NCI-H1105 (cell line): ENCODE measurements at places on chromosomes 3 and 15.

- DNase-seq, result no peak
These were observed 107.3 kb downstream of the HERC1 start for GRCh38 chr15:63726491-63726890.

GRCh38 chr3:175378348-175378747, 519.2 kb downstream of the NAALADL2 start:
- no peak for DNase-seq

DNA sequence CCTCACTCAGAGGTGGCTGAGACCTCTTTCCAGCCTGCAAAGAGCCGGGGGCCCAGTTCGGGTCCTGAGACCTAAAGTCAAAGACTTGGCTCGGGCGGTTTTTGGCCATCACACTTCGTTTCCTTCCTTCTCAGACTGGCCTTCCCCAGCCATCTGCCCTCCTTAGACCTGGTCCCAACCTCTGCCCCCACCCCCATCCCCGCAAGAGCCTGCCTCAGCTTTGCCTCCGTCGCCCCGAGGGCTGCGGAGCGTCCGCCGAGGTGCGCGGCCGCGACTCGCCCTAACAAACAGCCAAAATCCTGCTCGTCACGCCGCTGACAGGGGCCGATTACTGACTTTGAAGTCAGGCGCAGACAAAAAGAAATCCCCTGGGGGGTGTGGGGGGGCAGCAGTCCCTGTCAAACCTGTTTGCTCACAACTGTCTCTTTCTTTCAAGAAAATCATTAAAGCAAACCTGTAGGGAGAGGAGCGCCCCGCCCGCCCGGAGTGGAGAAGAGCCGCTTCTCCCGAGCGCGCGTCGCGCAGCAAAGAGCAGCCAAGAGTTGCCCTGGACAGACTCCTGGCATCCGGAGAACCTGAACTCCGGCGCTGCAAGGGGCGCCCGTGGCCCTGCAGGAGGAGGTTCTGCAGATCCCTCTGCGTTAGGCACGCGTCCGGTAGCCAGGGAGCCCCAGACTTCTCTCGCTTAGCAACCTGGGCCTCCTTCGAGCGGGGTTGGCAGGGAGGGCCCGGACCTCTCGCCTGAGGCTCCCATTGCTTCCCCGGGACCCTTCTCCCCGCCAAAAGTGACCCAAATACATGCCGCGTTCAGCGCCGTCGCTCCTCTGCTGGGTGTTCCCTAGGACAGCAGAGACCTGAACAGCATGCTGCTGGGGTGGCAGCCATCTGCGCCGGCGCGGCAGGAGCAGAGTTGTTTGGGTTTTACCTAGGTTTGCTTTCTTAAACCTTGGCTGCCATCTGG, 4.5 kb downstream of the SOX14 start:
- DNase-seq, result peak; percentile 43

DNA sequence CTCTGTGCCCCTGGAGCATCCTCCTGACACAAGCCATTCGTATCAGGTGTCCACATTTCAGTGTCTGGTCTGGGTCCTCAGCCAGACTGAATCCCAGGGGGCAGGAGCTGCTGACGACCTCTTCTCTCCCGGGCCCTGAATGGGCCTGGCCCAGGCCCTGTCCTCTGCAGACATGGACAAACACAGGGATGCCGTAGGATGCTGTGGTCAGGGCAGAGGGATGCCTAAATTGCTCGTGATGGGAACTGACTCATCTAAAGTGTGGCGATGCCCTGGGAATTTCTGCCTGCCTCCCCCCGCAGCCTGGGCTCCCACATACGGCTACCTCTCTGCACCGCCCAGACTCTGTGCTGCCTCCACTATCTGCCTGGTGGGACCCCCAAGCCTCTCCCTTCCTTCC, 58.5 kb upstream of the CTSH start:
- no peak for DNase-seq

DNA sequence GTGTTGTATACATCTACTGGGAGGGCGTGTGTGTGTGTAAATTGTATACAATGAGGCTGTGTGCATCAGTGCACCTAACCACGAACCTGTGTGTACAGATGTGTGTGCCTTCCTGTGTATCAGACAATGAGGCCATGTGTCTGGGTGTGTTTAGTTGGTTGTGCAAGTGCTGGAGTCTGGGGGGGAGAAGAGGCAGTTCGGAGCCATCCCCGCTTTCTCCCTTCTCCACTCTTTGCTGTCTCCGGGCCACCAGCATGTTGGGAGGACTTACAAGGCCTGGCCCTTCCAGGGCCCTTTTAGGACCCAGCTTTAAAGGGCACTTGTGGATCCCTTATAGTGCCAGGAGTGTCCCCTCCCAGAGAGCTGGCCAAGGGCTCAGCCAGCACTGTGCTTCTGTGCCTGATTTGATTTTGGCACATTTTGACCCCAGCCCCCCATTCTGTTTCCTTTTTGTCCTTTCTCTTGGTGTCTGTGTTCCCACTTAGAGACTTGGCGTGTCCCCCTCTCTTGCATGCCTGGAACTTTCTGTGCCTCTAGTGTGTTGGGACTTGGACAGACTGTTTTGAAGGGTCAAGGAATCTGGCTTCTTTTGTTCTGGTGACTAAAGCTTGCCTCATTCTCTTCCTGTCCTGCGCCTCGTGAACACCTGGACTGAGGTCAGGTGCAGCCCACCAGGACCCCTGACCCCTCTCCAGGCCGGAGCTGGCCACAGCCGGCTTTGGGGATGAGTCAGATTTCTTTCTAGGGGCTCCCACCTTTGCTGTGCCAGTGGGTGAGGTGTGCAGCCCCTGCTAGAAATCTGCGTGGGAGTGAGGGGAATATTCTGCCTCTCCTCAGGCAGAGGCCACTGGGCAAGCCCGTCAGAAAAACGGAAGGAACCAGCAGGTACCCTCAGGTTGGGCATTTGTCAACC, 1.5 kb downstream of the CTDSPL start:
- no peak for DNase-seq

- no peak for DNase-seq
These were observed 12.1 kb upstream of the FBLN2 start for GRCh38 chr3:13536832-13537231.

GRCh38 chr3:105315144-105315543, 51.6 kb upstream of the ALCAM start:
- no peak for DNase-seq

DNA sequence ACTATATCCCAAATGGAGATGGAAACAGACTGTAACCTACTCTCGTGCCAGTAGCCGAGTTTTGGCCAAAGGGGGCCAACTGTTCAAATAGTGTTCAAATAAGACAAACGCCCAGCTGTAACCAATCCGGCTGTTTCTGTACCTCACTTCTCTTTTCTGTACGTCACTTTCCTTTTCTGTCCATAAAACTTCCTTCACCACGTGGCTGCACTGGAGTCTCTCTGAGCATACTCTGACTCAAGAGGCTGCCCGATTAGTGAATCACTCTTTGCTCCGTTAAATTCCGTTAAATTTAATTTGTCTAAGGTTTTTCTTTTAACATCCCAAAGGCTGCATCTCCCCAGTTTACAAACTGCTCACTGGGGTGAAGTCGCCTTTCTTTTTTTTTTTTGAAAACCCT, 219.2 kb upstream of the P2RY1 start:
- no peak for DNase-seq

DNA sequence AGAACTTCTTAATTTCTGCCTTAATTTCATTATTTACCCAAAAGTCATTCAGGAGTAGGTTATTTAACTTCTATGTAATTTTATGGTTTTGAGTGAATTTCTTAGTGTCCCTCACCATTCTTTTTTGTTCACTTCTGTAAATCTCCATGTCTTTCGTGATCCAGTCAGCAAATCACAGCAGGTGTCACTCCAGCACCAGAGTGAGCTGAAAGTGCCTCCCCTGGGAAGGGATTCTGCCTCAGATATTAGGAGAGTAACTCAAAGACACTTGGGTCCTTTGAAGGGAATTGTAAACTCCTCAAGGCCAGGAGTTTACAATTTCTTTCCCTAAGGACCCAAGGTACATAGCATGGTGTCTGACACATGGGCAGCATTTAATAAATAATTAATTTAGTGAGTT, 207.6 kb upstream of the AZI2 start:
- no peak for DNase-seq

DNA sequence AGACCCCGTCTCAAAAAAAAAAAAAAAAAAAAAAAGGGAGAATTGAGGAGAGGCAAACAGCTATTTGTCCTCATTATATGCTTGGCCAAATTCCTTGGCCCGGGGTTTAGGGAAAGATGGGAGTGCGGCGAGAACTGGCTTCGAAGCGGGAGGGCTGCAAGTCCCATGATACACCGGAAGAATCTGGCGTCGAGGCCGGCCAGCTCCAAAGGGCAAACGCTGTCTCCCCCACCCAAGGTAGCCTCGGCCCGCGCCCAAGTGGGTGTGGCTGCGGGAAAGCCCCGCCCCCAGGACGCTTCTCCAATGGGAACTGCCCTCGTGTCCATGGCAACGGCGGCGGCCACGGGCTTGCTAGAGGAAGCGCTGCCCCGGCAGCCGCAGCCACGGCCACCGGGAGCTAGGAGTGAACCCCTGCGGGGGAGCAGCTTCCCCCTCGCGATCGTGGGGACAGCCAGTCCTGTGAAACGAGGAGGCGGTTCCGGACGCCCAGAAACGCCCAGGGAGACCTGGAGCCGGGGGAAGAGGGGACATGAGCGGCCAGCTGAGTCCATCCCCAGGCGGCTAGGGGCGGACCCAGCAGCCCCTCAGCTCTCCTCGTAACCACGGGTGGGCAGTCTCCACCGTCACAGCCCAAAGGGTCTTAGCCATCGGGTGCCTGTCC, at the start of gene TTLL13:
Gene TTLL13 (plus strand): TSS at position 354 of the 661 bp plus-strand sequence. CDS start 1,075 bp downstream, outside the sequence.
- peak; percentile 33 for DNase-seq

- DNase-seq, result no peak
These were observed 1.8 kb downstream of the MTFMT start for GRCh38 chr15:65027593-65027992.

DNA sequence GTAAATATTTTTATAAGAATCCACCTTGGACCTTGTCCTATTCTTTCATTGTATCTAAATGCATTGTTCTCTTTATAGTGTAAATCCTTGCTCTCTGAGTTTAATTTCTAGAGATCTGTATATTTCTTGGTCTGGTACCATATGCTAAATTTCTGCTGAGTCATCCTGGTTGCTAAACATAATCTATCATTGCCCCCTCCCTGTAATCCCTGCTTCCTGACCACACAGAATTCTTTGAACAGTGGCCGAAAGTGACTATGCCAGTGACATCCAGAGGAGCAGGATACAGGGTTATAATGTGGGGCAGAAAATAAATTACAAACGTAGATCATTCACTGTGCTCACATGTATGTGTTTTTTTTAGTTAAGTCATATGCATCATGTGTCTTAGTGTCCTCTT, 143.1 kb downstream of the DIPK2A start:
- DNase-seq, result no peak

DNA sequence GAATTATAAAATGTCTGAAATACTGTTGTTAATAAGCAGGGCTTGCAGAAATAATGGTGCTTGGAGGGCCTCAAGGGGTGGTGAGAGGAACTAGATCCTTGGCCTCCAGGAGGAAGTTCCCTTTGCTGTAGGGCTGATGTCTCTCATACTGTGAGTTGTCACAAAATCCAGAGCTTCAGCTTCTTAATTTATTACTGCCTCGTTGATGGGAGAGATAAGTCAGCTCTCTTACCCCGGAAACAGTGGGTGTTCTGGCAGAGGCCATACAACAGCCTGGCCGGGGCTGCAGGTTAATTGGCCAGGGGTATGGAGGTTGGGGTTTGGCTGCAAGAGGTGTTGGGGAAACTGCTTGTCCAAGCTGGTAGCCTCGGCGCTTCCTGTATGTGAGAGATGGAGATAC, 15.5 kb downstream of the MAPKAPK3 start:
- no peak for DNase-seq

DNA sequence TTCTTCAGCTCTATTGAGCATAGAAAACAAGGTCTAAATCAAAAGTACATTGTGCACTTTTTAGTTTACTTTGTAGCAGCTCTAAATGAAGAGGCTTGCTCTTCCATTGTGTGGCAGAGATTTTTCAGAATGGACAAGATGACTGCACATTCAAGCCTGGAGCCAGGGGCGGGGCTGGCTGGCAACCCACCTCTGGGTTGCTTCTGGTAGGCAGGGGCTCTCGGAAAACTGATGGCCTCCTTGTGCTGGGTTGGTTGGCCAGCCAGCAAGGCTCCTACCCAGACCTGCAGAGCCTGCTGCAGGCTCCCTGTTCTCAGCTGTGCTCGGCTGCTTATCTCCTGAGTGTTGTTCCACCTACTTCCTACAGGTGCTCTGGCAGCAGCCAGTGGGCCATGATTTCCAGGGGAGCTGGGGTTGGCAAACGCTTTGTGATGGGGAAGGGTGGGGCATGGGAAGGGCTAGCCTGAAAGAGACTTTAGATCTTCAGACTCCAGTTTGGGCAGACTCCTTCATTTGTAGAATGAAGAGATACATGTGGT, 8.8 kb downstream of the BSN start:
- DNase-seq, result no peak

GRCh38 chr3:136022529-136023263, 57.2 kb downstream of the PPP2R3A start:
- DNase-seq, result no peak

- no peak for DNase-seq
These were observed 22.0 kb upstream of the ZCWPW2 start for GRCh38 chr3:28326458-28326926.

- DNase-seq, result no peak
These were observed 399.4 kb downstream of the OCA2 start for GRCh38 chr15:27699699-27700098.

DNA sequence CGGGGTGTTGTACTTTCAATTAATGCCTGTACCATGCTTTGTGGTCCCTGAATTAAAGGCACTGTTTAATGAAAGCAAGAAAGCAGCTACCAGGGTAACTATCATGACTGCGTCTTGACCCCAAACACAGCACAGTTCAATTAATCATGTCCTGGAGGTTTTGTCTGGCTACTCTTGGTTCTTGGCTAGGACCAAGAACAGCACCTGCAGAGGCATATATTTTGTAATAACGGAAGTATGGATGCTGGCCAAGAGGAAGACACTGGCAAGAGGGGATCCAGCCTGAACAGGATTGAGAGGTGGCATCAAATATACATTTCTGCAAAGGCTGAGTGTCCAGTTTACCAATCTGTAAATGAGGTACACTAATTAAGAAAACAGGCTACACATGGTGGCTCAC, 119.9 kb downstream of the FOXP1 start:
- no peak for DNase-seq

DNA sequence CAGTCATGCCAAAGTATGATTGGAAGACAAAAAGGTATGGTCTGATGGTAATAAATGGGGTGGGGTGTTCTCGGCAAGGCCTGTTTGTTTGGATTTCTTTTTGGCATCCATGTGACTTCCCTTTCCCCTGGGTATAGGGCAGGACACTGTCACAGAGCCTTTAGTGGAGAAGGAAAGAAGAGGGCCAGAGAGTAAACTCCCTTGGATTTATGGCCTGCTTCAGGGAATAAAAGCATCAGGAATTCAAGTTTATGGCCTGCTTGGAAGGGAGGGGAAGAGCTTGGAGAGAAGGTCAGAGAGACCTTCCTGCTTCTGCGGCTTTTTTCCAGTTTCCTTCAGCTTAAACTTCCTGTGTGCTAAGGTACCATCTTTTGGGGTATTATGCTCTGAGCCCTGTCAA, 179.4 kb upstream of the ADAMTS9 start:
- no peak for DNase-seq

DNA sequence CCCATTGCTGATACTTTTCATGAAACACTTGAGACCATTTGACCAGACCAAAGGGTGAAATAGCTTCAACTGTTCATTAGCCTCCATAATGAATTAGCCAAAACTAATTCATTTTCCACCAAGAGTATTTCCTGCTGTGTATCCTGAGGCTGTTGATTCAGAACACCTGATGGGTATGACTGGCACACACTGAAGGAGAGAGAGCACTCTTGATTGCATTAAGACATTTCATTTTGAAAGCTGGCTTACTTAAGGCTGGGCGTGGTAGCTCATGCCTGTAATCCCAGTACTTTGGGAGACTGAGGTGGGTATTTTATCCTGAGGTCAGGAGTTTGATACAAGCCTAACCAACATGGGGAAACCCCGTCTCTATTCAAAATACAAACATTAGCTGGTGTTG, 175.6 kb downstream of the AGBL1 start:
- DNase-seq, result no peak
